CD4-positive, alpha-beta T cell treated with Interleukin-21 for 1 hour (primary cell): ENCODE measurements at places on chromosomes 3 and 15.

DNA sequence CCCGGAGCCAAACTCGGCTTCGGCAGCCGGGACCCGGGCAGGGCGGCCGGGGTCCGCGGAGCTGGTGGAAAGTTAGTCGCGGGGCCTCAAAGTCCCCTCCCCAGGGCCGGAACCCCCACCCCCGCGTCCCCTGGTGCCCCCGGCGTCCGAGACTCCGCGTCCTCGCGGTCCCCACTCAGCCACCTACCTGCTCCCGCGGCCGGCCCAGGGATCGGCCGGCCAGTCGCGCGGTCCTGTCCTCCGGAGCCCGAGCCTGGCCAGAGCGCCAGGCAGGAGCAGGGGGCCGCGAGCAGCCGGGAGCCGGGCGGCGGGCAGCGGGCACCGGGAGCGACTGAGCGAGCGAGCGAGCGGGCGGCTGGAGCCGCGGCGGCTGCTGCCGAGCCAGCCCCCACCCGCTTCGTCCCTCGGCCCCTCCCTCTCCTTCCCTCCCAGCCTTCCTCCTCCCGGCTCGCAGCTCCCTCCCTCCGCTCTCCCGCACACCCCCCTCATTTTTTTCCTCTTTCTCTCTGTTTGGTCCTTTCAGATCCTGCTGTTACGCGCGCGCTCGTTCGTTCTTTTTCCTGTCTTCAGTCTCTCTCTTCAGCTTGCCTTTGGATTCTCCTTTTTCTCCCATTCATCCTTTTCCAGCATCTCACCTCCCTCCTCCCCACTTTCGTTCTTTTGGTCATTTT lies at the start of gene MEGF11:
MEGF11 (minus strand) TSS at position 333 of the 671 bp plus-strand sequence. CDS start 125,347 bp downstream, outside the sequence.
- DNase-seq = no peak

DNA sequence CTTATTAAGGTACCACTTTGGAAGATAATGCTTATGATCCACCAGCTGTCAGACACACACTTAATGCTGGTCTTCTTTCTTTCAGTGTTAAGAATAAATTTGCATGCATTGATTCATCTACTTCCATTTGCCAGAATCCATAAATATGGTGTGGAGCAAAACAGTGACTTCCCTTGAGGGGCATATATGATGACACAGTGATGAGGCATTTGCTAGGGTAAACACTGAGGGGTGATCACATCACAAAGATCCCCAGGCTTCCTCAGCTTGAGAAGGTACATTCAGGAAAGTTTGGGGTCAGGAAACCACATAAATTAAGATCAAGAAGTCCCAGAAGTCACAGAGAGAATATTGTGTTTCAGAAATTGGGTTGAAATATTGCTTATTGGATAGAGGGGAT lies 9.9 kb upstream of the ZBED2 start:
- DNase-seq = no peak

GRCh38 chr3:28637742-28638141 lies 289.1 kb upstream of the AZI2 start:
- DNase-seq = no peak

DNA sequence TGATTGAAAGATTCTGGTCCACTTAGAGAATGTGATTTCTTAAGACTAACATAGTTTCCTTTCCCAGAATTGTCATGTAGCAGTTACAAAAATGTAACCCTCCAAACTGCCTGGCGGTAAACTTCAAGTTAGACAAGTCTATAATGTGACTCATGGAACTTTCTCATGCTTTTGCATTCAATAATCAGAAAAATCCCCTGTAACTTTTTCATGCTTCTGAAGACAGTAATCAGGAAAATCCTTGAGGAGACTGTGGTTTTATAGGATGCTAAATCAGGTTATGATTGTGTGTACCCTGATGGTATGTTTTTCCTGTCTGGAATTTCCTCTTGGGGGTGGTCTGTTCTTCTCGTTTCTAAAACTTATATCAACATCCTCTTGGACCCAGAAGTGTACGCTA lies 74.0 kb upstream of the RARB start:
- no peak for DNase-seq

DNA sequence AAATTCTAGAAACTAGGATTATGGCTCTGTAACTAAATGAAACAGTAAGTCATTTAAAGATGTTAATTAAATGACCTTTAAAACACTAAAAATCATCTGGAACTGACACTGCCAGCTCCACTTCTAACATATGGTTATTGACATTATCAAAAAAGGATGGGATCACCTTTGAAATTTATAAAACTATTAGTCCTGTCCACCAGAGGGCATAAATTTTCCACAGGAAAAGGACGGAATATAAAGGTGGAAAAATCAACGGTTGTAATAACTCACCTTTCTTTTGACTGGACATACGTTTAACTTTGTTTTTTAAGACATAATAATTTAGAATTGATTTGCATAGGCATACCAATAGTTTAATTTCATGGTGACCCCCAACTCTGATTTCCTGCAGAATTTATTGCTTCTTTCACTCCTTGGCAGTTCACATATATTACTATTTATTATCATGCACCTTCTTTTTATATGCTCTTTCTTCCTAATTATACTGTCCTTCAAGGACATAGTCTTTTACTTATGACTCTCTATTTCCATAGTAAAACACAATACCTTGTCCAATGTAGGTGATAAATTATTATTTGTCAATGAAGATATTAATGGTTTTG lies 345.7 kb downstream of the CADM2 start:
- DNase-seq = no peak

- no peak for DNase-seq
These were observed 70.7 kb downstream of the CYP19A1 start for GRCh38 chr15:51267703-51268083.

- DNase-seq = no peak
These were observed 768.1 kb downstream of the GBE1 start for GRCh38 chr3:80993241-80993945.

DNA sequence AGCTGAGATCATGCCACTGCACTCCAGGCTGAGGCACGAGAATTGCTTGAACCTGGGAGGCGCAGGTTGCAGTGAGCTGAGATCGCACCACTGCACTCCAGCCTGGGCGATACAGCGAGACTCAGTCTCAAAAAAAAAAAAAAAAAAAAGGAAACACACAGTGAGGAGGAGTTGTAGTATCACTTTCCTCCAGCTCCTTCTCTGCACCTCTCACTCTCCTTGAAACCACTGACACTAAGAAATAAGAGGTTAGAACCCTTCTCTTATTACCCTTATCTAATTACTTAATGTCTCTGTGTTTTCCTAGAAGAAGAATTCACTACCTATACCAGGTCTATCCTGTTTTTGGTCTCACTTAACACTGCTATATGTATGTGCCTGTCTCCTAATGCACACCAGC lies 31.7 kb downstream of the RAB27A start:
- no peak for DNase-seq

DNA sequence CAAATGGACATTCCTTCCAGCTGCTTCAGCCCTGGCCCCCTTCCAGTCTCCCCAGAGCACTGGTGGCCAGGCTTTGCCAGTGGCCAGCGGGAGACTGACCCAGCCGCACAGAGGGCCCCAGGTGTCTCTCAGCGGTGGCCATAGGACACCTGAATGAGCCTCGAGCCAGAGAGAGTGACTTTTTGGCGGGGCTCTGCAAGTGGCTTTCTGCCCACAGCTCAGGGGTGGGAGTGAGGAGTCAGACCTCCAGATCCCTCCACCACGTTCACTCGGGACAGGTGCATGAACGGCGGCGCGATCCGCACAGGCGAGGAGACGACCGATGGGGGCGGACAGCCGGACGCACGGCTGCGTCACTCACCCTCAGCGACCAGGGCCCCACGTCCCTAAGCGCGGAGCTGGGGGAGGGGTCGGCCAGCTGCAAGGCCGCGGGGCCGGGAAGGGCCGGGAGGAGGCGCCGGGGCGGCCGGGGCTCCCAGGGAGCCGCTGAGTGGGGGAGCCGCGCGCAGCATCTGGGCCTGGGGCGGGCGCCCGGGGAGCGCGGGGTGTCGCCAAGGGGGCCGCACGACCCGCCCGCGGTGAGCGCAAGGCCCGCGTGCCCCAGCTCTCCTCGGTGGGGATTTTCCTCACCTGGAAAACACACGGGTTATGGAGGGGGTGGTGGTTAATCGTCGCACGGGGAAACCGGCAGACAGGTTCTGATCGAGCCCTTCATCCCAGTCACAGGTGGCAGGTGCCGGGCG lies 57.1 kb downstream of the BDH1 start:
- no peak for DNase-seq

DNA sequence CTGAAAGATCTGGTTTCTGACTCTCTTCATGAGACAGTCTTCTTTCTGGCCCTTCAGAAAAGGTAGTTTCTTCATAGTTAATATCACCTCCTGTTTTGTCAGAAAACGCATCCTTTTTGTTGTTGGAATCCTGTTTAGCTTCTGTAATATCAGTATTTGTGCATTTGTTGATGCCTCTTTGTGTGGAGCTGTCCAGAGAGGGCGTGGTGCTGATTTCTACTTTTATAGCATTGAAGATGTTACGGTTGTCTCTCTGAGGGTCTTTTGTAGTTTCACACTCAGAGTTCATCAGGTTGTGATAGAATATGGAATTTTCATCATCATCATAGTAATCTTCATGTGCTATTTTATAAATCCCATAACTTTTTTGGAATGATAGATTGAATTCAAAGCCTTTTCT lies 8.9 kb downstream of the GPR149 start:
- no peak for DNase-seq

- no peak for DNase-seq
These were observed 214.8 kb downstream of the FMN1 start for GRCh38 chr15:32979710-32980109.

- DNase-seq = no peak
These were observed 56.9 kb upstream of the PHLDB2 start for GRCh38 chr3:111802163-111802625.

GRCh38 chr3:39668420-39668819 lies 141.0 kb upstream of the MYRIP start:
- peak; percentile 16 for DNase-seq

- no peak for DNase-seq
These were observed at the start of gene PRICKLE2 for GRCh38 chr3:64224826-64225610. Gene PRICKLE2, minus strand, starts transcription at chr3:64225466. Its CDS starts 26,539 bp downstream, at chr3:64198927.

DNA sequence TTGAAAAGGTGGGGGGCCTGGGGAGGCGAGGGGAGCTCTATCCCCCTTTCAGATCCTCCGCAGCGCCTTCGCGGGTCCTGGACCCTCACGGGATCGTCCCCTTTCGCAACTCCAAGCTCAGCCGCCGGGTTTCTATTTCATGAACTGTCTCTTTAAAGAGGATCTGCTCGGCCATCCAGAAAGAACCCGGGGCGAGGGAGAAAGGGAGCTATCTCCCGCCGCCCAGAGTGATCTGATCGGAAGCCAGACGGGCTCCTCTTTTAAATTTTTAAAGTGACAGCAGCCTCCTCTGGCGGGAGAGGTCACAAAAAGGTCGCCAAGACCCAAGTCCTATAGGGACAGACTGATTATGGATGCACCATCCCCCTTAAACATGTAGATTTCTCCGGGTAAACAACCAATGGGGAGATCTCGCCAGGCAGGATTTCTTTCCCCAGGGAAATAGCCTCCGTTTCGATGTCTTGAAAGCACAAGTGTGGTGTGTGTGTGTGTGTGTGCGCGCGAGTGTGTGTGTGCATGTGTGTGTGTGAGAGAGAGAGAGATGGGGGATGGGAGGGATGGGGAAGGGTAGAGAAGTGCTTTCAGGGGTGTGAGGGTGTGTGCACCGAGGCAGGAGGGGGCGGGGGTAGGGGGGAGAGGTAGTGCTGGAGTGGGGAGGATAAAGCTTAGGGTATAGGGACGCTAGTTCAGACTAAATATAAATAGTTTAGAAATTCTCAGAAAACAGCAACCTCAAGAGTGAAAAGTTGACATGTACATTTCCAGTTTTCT lies 516.1 kb downstream of the MECOM start:
- no peak for DNase-seq

GRCh38 chr15:29382862-29383261 lies 113.2 kb upstream of the NSMCE3 start:
- DNase-seq = no peak
